ENCODE measurements at places on chromosomes 12 and 14. TPM values are rescaled to one million over a fixed set of nuclear protein-coding genes. Genes with fewer than 3 reads are reported as not detected.

The VASH1 gene
- 57.6 TPM for total RNA-seq

The NKX2-1 gene
- not detected for total RNA-seq

The PMCH gene
- not detected for total RNA-seq

The GALNT6 gene
- 14.3 TPM for total RNA-seq

The ZFHX2 gene
- 13.7 TPM for total RNA-seq

The SRRM4 gene
- total RNA-seq = 1.9 TPM

The KRT72 gene
- not detected for total RNA-seq

The KRT83 gene
- total RNA-seq = not detected

The NUBPL gene
- 22.1 TPM for total RNA-seq

The LIN7A gene
- total RNA-seq = 9.0 TPM

The MANSC1 gene
- 16.6 TPM for total RNA-seq

GRCh38 chr12:553216-554000, 93.7 kb downstream of the B4GALNT3 start:
- no peak for DNase-seq

GRCh38 chr14:101362529-101363260, 198.6 kb upstream of the DIO3 start:
- DNase-seq = no peak

DNA sequence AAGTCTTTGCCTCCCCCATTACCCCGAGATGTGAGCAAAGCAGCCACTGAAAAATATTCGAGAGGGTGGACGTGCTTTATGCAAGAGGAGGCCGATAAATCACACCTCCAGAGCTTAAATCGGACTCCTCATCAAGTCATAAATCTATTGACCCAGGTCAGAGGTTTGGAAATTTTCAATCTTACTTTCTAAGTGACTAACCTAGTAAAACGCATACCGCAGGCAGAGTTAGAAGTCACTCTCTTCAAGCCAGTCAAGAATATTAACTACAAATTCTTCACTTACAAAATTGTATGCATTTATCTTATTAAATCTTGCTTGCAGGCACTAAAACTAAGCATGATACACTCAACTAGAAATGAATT, 34.9 kb downstream of the GPHB5 start:
- DNase-seq = no peak

- DNase-seq = no peak
These were observed 509.4 kb downstream of the GALC start for GRCh38 chr14:87483271-87484260.

GRCh38 chr14:100655741-100656085, 68.5 kb upstream of the BEGAIN start:
- no peak for DNase-seq

GRCh38 chr12:5511644-5512600, 80.0 kb downstream of the NTF3 start:
- no peak for DNase-seq

DNA sequence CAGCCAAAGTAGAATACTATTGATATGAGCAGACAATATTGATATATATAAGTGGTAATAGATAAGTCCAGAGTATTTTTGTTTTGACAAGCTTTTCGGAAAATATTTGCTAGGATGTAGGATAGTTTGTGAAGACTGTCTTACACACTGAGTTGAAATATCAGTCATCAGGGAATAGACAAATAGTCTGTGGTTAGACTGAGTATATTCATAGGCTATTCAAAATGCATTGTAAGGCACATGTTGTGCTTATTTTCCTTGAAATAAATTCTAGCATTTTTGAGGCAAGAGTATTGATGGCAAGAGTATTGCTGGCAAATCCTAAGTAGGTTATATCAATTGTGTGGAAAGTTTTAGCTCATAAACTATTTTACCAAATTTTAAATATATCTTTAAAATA, 201.1 kb downstream of the LRIG3 start:
- no peak for DNase-seq

- DNase-seq = no peak
These were observed 155.5 kb downstream of the PRKCH start for GRCh38 chr14:61476754-61477410.

GRCh38 chr12:76480796-76481195, 78.8 kb downstream of the OSBPL8 start:
- DNase-seq = no peak

GRCh38 chr12:58452546-58452945, 467.8 kb downstream of the LRIG3 start:
- DNase-seq = no peak

- no peak for DNase-seq
These were observed 2.3 kb downstream of the CDKN1B start for GRCh38 chr12:12719496-12719895.

GRCh38 chr12:113464852-113465719, 6.6 kb downstream of the LHX5 start:
- no peak for DNase-seq

DNA sequence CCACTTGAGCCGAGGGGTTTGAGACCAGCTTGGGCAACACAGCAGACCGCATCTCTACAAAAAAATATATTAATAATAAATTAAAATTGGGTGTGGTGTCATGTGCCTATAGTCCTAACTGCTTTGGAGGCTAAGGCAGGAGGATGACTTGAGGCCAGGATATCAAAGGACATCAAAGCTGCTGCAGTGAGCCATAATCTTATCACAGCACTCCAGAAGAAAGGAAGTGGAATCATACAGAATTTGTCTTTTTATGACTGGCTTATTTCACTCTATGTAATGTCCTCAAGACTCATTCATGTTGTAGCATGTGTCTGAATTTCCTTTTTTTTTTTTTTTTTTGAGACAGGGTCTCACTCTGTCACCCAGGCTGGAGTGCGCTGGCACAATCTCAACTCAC, 43.9 kb upstream of the NUDT4 start:
- no peak for DNase-seq

- DNase-seq = no peak
These were observed 41.1 kb downstream of the WSCD2 start for GRCh38 chr12:108170164-108170563.

DNA sequence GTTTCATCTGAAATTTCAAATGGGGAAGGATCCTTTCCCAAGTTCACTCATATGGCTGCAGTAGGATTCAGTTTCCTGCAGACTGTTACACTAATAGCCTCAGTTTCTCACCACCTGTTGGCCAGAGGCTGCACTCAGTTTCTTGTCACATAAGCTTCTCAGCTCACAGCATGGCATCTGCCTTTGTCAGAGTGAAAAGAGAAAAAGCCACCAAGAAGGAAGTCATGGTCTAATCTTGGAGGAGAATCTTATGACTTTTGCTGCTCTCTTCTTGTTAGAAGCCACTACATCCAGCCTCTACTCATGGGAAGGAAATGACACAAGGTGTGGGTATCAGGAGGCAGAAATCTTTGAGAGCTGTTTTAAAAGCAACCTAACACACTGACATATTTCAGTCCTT, 39.4 kb upstream of the BTG1 start:
- no peak for DNase-seq

- DNase-seq = no peak
These were observed 4.1 kb downstream of the TSHR start for GRCh38 chr14:80959496-80959895.

GRCh38 chr12:126944684-126945083, 1322.3 kb upstream of the TMEM132C start:
- no peak for DNase-seq

DNA sequence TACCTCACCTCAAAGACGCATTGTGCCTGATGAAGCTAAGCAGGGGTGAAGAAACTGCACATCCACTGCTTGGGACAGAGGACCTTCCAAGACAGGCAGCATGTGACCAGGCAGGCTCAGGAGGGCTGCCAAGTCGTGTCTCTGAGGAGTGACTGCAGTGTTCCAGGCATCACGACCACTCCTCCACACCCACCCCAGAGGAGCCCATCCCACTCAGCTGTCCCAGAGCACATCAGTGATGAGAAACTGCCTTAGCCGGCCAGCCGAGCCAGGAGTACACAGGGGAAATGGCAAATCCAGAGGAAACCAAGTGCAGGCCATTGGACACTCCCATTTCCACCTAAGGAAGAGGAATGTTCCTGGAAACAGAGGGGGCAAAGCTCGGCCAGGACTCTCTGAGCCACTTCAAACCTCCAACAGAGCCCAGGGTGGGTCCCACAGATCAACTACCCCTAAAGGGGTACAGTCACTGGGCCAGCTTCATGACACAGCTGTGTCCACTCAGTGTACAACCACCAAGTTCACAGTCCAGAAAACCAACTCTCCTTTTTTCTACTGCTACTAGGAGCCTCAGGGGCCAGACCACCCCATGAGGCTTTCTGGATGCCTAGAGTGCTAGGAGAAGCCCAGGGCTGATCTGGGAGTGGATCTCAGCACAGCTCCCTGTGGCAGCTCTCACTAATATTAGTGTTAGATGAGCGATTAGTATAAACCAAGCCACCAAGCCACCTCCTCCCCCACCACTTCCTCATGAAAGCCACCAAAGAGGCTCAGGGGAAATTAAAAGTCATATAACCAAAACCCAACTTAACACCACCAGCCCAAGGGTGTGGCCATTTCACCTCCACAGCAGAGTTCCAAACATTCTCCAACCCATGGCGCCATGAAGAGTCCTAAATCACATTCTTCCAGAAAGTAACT, 15.4 kb downstream of the PXN start:
- DNase-seq = no peak

DNA sequence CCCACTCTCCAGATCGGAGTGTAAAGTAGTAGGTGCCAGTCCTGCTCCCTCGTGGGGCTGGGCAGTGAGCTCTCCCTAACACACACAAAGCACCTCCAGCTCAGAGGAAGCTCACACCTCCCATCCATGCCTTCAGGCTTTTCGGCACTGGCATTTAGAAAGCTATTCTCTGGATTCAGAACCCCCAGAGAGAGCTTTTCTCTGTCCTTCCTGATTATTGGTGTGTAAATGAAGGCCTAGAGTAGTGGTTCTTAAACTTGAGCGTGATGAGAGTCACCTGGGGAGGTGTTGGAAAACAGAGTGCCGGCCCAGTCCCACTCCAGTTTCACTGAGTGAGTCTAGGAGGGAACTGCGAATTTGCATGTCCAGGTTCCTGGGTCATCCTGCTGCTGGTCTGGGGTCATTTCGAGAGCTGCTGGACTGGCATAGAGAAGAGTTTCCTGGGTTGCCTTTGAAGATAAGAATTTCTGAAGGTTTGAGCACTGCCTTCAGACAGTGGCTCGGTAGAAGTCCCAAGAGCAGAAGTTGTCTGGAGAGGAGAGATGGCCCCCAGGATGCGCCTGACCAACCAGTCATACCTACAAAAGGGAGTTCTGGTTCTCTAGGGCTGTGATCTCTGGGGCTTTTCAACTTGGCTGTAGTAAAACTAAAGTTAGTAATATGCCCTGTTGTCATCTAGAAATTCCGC, 15.1 kb downstream of the CD9 start:
- DNase-seq = no peak

DNA sequence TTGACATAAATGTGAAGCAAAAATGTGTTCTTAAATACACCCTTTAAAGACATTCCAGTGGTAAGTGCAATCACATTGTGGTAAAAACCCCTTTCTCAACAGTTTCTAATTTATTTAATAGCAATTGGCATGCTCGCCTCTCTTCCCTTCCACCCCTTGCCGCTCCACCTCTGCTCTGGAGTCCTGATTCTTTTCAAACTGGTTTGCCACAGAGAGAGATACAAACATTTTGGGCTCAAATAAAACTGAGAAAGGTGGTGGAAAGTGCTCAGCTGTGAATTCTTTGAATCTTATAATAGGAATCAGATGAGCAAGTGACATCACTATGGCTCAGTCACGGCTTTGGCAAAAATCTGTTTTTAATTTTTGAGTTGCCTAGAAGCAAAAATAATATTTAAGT, 993.9 kb downstream of the GALC start:
- DNase-seq = no peak

GRCh38 chr12:12365931-12366431, 9.1 kb downstream of the BORCS5 start:
- DNase-seq = no peak

DNA sequence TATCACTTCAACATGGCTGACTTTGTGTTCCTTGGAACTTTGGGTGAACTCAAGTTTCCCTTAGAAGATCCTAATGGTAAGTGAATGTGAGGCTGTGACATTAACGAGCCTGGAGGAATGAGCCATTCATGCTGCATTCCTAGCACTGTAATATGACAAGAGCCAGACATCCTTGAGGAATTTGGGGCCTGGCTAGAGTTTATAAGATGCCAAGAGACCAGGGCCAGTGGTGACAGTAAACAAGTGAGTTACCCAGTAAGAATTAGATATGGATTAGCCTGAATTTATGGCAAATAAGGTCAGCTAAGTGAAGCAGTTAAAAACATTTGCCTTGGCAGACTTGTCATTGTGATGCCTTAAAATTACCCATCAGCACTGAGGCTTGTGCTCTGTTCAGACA, 232.4 kb downstream of the AKAP6 start:
- DNase-seq = no peak

- no peak for DNase-seq
These were observed 252.6 kb upstream of the PRKD1 start for GRCh38 chr14:30180219-30180618.

DNA sequence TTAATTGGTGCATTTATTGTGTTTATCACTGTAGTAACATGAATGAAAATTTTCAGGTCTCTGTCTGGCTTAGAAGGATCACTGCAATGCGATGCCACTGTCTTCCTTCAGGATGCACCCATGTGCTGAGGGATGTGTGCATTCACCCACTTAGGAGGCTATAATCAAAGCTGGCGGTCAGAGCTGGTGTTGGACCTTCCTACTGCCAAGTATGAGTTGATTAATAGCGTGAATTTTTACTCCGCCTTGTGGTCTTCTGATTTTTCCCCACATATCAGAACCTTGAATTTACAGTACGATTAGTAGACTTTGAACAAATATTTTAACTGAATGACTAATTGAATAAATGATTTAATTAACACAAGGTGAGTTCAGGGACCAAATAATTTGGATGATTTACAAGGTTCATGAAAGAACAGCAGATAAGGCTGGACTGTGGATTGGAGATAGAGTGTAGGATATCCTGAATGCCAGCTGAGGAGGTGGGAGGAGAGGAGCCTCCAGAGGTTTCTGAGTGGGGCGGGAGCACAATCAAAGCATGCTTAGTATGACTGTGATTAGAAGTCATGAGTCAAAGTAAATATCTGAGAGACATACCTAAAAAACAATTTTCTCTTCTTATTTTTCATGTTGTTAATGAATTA, 50.1 kb downstream of the RERG start:
- DNase-seq = no peak

DNA sequence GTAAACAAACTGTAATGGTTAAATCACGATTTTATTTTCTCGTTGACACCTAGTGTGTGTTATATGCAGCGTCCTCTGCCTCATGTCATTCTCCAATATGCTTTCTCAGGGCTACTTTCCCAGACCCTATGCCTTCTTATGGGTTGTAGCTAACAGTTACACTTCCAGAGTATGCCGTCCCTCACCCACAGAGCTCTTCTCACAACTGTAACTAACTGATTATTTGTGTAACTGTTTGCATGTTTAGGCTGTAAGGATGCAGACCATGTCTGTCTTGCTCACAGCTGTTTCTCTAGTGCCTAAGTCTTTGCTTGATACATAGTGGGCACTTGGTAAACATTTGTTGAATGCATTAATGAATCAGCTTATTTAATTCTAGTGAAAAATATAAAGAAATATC, 417.5 kb downstream of the ZFP36L1 start:
- DNase-seq = no peak

GRCh38 chr12:98149691-98150210, 365.6 kb upstream of the TMPO start:
- no peak for DNase-seq
